Sciatic nerve (tissue), 2 donors: ENCODE measurements at places on chromosomes 1 and 21. TPM values are rescaled to one million over a fixed set of nuclear protein-coding genes. Genes with fewer than 3 reads are reported as not detected.

Gene IFNLR1
- 0.49 TPM for total RNA-seq

Gene CRP
- 0.22 TPM for total RNA-seq

Gene GNAI3
- total RNA-seq = 7.0 TPM

Gene SELL
- 13.5 TPM for total RNA-seq

Gene TMEM82
- total RNA-seq = not detected

Gene ST6GALNAC3
- 12.3 TPM for total RNA-seq

Gene FHL3
- total RNA-seq = 27.9 TPM

DNA sequence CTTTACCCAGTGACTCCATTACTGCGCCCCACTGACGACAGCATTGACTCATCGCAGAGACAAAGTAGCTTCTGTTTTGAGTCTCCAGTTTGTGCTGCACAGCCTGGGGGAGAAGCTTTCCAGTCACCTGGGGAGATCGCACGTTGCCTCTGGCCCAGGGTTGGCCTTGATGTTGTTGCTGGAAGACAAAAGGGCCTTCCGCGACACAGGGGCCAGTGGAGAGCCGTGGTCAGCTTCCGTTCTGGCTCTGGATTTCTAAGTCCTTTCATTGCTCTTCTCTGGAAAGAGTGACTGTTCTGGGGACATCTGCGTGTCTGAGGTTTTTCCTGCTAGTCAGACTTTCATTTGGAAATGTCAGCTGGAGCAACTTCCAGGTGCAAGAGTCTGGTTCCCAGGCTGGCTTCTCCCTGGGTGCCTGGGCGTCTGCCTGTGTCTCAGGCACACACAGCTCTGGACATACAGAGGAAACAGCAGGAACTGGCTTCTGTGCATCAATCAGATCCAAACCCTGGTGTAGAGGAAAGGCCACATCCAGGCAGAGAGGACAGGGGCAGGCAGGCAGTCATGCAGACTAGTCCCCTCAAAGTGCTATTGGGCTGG is 257.0 kb downstream of the SIPA1L2 start:
- DNase-seq = no peak

GRCh38 chr1:70504821-70505193 is 93.7 kb downstream of the CTH start:
- DNase-seq = peak; percentile 76

GRCh38 chr1:118306851-118307250 is 121.8 kb upstream of the SPAG17 start:
- DNase-seq = no peak

DNA sequence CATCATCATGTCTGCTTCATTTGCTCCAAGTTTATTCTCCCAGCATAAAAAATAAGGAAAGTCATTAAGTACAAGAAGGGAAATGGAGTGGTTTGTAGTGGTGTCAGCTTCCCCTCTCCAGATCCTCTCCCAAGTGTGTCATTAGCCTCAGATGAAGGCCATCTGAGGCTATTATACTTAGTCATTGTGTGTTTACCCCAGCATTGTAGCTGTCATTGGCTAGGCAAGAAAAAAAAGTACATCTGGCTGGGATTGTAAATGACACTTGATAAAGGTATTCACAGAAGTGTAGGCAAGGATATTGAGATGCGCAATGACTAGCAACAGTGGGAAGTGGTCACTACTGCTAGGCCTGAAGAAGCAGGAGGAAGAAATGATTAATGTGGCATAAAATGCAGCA is 316.9 kb upstream of the SGIP1 start:
- no peak for DNase-seq

GRCh38 chr1:193190096-193190744 is 3.8 kb upstream of the B3GALT2 start:
- DNase-seq = no peak

- peak; percentile 99 for DNase-seq
These were observed 6.4 kb downstream of the RHOC start for GRCh38 chr1:112700290-112701226.

GRCh38 chr1:245771511-245772281 is 616.9 kb downstream of the KIF26B start:
- no peak for DNase-seq

DNA sequence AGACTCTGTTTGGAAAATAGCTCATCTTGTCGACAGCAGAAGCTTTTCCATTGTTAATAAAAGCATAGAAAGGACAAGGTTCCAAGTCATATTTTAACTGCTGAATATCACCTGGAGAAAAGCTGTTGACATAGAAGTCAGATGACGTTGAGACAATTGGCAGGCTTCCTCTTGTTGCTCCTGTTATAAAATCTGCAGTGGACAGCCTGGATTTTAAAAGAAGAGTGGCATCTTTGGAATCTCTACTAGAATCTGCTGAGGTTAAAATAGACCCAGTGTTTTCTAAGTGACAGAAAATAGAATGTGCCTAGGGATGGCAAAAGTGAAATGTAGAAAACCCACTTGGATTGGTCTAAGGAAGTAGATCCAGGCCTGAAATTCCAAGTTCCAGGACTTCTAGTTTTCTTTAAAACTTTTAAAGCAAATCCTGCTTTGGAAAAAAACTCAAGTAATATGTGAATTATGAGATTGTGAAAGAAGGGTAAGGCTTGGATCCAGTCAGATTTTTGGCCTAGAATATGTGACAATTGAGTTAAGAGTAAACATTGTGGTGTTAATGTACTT is 53.6 kb upstream of the NEXN start:
- DNase-seq = no peak

DNA sequence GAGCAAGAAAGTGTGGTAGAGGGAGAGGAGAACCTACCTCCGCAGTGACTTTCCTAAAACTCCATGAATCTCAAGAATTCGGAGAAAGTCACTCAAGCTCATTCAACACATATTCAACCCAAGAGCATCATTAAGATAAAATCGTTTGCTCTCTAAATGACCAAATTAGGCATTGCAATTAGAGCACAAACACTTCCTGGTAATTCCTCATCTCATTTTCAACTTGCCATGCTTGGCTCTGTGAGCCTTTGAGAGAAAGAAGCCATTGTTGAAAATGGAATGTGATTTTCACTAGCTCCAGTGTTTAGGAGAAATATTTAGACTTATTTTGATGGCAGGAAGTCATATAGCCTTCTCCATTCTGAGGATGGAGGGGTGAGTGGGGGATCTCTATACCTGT is 52.5 kb downstream of the KAZN start:
- no peak for DNase-seq

DNA sequence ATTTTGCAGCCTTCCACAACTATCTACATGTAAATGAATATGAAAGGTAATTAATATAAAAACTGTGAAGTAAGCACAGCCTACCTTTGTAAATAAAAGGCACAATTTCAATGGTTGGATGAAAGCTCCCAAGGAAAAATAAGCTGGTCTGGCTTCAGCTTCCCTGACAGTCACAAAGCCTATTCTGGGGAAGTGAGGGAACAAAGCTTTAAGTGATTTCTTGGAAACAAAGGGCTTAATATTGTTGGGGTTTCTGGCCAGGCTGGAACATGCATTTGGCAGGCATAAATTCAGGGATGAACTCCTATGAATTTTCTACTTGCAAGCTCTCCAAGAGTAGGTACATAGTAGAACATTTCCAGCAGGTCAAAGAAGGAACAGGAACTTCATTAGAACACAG is 17.3 kb downstream of the BCAS2 start:
- DNase-seq = no peak

- DNase-seq = no peak
These were observed 10.5 kb upstream of the IRF2BP2 start for GRCh38 chr1:234620272-234621126.

- no peak for DNase-seq
These were observed 14.2 kb upstream of the ADORA3 start for GRCh38 chr1:111517469-111518225.
